Right kidney (tissue), 9 donors: ENCODE measurements at places on chromosomes 7 and 10.

- peak; percentile 14 for DNase-seq
Measured at GRCh38 chr10:74738985-74739567, 87.3 kb upstream of the KAT6B start.

DNA sequence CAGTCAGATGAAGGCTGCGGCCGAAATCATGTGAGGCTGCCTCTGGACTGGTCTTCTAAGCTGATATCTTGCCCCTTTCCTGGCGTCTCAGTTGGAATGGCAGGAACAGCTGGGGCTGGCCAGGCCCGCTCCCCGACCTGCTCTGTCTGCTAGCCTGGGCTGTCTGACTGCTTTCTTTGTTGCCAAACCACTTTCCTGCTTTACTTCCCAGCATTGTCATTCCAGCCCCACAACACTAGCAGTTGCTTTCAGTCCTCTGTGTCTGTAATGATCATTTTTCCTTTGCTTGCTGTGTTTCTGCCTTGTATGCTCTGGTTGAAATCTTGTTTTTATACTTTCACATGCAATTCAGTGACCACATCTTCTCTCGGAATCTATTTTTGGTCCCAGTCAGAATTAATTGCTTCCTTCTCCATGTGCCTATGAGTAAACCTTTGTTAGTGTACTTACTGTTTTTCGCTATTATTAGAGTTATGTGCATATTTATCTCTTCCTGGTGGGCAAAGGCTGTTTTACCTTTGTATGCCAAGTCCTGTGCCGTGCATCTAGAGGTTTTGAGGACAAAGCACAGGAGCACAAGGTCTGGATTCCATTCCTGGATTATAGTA is 21.6 kb downstream of the PRPF18 start:
- no peak for DNase-seq

- no peak for DNase-seq
Measured at GRCh38 chr10:11245510-11245909, 227.8 kb downstream of the CELF2 start.

DNA sequence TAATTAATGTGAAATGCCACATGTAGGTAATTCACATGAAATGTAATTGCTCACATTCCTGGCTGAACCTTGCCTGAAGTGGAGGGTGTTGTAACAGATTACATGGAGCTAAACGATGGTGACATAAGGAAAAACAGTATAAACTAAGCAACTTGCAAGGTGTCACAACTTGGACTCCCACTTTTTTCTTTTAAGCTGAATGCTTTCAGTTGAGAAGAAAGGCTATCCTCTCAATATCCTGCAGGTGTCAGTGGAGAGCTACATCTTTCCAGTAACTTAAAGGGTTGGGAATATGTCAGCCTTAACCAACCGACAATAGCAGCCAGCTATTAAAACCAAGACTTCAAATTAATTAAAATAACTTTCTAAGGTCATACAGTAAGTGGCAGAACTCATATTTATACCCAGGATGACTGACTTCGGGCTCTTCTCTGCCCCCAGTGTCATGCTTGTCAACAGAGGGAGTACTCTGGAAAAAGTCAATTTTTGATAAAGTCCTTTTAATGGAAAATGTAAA is 33.7 kb downstream of the NRBF2 start:
- peak; percentile 31 for DNase-seq

DNA sequence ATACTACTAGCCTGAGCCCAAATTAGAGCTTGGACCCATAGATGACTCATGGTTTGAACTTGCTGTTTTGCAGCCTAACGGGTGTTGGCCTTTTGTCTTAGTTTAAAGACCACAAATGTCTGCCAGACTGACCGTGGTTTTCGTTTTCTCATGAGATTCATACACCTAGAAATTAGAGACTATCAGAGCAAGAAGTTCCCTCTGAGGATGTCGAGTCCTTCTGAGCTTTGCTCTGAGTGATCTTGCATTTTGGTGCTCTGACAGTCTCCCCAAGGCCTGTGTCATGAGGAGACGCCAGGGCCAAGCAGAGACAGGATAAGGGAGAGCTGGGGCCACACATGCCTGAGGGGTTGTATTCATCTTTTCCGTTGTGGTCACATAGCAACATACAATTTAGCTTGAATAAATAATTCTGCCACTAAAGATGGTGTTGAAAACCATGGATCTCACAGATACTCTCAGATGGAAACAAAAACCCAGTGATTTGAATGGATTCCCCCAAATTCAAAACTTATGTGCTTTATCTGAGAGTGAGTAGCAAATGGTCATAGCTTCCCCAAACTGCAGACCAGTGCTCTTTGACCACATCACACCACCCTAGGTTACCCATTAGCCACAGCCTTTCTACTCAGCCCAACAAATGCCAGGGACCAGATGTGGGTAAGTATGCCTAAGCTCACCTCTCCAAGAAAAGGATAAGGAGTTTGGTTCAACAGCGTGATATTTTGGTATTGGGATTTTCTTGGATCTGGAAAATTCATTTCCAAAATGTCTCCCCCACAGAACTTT is 762.0 kb upstream of the IGFBP3 start:
- DNase-seq, result no peak

DNA sequence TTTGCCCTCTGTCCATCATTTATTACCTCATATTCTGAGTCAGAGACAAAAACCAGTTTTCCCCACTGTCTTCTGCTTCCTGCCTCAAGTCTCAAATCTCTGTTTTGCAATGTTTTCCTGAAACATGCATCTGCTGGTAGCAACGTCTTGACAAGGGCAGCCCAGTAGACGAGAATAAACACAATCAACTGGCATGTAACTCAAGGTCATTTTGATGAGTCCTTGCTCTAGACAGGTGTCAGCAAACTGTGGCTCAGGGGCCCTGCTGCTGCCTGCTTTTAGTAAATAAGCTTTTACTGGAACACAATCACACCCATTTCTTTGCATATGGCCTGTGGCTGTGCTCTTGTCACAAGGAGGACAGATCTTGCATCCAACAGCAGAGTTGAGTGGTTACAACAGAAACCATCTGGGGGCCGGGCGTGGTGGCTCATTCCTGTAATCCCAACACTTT is 59.8 kb downstream of the ITIH5 start:
- no peak for DNase-seq

- DNase-seq, result no peak
Measured at GRCh38 chr7:146321301-146321700, 204.7 kb downstream of the CNTNAP2 start.

- DNase-seq, result no peak
Measured at GRCh38 chr10:30742471-30742870, 112.9 kb upstream of the LYZL2 start.

GRCh38 chr7:5211730-5212482 is 21.9 kb downstream of the WIPI2 start:
- DNase-seq, result no peak

- no peak for DNase-seq
Measured at GRCh38 chr10:131230641-131231322, 80.7 kb downstream of the TCERG1L start.

- no peak for DNase-seq
Measured at GRCh38 chr10:31101123-31101522, 69.5 kb upstream of the ZNF438 start.

- no peak for DNase-seq
Measured at GRCh38 chr7:41565655-41566054, 137.2 kb downstream of the INHBA start.

DNA sequence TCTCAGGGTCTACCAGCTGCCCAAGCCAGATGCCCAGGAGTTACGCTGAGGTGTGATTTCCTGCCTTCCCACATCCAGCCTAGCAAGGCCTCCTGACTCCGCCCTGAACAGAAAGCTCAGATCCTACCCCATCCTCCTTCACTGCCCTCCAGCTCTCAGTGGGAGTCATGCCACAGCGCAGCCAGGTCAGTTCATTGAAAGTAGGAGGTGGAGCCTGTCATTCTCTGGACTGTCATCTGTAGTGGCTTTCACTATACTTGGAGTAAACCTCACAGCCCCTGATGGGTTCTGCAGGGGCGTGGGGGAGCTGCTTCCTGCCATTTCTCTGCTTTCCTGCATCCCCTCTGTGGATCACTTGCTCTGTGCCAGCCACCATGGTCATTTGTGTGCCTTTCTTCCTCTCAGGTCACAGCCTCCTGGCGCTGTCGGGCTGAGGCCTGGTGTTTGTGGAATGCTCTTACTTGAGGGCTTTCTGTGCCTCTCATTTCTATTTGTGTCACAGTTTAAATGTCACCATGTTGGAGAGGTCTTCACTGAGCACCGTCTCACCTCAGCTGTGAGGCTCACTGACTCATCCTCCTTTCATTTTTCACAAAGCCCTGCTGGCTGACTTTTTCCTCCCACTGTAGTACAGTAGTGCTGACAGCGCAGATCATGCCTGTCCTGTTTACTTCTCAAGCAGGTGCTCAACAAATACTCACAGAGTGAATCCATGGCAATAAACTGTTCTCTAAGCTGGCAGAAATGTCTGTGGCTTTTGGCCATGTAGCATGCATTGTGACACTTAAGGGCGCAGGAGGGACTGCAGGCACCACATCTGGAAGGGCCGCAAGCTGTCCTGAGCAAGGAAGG is 61.0 kb upstream of the TMEM248 start:
- DNase-seq, result no peak

GRCh38 chr10:17365402-17365801 is 89.0 kb downstream of the ST8SIA6 start:
- no peak for DNase-seq

DNA sequence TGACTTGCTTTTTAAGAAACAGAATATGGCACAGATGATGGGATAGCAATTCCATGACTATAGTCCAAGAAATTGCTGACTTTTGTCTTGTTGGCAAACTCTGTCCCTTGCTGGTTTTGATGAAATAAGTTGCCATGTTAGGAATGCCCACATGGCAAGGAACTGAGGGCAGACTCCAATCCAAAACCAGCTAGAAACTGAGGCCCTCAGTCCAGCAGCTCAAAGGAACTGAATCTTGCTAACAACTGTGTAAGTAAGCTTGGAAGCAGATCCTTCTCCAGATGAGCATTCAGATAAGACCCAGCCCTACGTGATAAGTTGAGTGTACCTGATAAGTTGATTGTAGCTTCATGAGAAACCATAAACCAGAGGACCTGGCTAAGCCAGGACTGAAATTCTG is 64.3 kb upstream of the BMPER start:
- no peak for DNase-seq

GRCh38 chr7:150685219-150686029 is at the start of gene GIMAP2:
Gene GIMAP2 (plus strand): TSS chr7:150685706. CDS start chr7:150687060, 1,354 bp downstream.
- DNase-seq, result no peak
